ENCODE measurements at places on chromosomes 11 and 22.

GRCh38 chr11:73365352-73366264 lies 10.6 kb upstream of the RELT start:
- no peak for DNase-seq

DNA sequence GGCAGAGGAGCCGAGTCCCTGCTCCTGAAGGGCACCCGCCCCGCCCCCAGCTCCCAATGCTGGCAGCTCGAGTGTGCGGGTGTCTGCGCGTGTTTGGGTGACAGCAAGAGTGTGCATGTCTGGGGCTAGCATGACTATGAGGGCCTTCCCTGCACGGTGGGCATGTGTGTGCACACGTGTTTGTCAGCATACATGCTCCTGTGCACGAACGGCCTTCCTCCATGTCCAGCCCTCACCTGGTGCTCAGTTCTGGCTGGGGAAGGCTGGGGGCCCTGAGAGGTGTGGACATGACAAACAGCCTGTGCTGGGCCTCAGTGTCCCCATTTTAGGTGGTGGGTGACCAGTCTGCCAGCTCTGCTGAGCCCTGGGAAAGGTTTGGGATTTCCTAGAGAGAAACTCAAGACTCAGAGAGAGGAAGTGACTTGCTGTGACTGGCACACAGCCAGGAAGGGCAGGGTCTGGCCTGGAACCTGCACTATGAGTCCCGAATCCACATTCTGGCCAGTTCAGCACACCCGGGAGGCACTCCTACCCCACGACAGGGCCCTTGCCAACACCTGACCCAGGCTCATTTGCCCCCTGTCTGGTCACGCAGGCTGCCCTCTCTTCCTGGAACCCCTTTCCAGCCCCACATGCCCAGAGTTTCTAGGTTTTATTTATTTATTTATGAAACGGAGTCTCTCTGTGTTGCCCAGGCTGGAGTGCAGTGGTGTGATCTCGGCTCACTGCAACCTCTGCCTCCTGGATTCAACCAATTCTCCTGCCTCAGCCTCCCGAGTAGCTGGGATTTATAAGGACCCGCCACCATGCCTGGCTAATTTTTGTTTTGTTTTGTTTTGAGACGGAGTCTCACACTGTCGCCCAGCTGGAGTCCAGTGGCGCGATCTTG lies 3.3 kb upstream of the SHISA8 start:
- no peak for DNase-seq

DNA sequence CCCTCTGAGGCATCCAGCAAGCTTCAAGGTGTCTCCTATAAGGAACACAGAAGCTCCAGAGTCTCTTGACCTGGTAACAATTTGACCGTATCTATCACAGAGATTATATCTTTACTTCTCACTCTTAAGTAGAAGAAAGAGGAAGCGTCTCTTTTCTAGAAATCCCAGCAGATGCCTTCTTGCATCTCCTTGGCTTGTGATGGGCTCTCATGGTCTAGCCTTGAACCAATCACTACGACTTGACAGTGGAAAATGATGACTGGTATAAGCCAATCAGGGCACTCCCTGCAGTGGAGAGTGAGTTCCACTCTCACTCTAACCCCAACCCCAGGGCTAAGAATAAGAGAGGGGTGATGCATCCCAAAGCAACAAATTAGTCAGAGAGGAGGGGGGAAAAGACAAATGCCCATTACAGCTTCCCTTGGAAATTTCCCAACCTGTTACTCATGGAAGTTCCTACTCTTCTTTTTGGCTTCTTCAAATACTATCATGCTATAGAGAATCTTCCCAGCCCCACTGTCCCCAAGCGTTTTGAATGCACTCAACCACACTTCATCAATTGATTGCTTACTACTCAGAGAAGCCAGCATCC lies 293.5 kb downstream of the MN1 start:
- DNase-seq = no peak

DNA sequence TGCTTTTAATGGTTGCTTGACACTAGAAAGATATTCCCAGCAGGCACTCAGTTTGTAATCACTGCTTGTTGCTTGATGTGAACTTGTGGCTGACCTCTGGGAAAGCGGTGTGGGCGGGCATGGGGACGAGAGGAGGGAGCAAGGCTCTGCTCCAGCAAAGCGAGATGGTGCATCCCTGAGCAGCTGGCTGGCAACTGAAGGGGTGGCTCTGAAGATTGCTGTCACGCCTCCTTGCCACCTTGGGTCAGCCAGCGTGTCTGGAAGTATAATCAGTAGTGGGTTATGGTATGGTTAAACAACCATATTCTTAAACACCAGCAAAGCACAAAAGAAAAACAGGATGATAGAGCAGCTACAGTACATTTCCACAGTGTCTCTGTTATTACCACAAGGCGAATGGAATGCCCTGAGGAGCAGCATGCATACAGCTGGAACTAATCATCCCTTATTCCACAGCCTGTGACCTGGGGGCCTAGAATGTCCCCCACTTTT lies 124.5 kb downstream of the TRIM44 start:
- peak; percentile 28 for DNase-seq

GRCh38 chr22:45310977-45311531 lies 1.3 kb downstream of the FAM118A start:
- DNase-seq = no peak

DNA sequence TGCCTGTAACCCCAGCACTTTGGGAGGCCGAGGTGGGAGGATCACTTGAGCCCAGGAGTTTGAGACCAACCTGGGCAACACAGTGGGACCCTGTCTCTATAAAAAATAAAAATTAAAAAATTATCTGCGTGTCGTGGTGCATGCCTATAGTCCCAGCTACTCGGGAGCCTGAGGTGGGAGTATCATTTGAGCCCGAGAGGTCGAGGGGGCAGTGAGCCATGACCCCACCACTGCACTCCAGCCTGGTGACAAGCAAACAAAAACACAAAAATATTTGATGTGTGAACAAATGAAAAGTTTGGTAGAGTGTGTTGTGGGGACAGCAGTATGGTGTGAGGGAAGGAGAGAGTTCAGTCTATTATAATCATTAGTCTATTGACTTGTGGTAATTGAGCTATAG lies 90.8 kb upstream of the PARVA start:
- no peak for DNase-seq

DNA sequence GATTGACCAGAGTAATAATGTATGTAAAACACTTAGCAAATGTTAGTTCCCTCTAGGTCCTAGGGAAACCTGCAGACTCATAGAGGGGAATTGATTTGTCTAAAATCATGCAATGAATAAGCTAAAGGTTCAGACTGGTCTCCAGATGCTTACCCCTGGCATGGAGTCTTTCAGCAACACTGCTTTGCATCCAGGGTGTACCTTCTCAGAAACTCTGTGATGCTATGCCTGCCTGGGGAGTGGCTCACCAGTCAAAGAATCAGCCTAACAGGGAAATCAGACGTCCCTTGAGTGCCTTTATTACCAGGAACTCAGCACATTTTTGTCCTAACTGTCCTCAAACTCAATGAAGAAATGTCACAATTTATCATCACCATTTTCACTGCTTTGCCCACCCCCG lies 5.9 kb upstream of the UVRAG start:
- no peak for DNase-seq

- no peak for DNase-seq
These were observed 15.5 kb downstream of the CLTCL1 start for GRCh38 chr22:19275919-19276600.

- no peak for DNase-seq
These were observed 166.5 kb upstream of the CADM1 start for GRCh38 chr11:115670538-115671205.

DNA sequence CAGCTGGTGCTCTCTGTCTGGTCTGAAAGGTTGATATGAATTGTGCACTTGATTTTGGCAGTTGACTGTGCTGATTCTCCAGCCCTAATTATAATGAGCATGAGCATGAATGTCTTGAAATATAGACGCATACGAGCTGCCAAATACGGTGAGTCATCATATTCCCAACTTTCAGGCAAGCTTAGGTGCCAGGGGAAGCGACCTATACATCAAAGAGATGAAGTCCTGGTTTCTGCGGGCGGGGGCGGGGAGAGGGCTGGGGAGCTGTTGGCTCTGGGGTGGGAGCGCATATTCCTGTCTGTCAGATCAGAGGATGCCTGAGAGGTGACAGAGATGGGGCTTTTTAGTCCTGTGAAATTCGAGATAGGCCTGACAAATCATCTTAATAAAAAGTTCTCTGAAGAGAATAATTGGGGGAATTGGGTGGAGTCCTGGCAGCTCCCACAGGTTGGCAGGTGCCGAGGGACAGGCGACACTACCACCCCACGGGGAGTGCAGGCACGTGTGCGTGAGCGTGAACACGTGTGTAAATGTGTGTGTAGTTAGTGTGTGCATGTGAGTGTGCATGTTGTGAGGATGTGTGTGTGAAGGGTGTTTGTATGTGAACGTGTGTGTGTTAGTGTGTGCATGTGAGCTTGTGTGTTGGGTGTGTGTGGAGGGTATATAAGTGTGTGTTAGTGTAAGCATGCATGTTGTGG lies 865.3 kb downstream of the TBC1D22A start:
- DNase-seq = no peak

GRCh38 chr11:2138068-2138430 lies 1.1 kb downstream of the IGF2 start:
- DNase-seq = no peak

DNA sequence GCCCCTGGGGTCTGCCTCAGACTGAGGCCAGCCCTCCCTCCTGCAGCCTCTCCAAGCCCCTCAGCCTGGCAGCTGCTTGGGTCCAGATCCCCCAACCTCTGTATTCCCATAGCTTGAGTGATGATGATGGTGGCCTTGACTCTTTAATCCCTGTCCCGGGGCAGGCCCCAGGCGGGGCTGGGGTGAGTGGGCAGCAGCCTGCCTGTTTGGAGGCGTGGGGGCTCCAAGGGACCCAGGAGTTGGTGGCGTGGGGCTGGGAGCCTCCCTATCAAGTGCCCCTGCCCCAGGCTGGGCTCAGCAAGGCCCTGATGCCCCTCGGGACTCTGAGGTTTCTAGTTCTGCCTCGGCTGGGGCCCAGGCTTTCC lies 22.5 kb downstream of the PPIL2 start:
- DNase-seq = no peak

DNA sequence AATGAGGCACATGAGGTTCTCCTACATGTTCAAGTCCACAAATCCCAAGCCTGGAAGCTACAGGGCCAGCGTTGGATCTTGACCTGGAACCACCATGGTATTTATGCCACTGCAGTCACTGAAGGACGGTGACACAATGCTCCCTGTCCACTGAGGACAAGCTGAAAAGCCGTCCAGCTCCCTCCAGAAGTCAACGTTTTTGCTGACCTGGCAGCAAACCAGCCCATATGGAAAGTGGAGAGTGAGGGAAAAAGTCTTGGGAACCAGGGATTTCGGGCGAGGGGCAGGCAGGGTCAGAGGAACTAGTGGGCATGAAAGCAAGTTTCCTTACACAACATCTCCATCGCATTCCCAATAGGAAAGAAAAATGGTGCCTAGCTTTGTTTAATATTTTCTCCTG lies 33.3 kb downstream of the OPCML start:
- DNase-seq = no peak

- DNase-seq = no peak
These were observed 217.1 kb downstream of the BLID start for GRCh38 chr11:121898903-121899302.

DNA sequence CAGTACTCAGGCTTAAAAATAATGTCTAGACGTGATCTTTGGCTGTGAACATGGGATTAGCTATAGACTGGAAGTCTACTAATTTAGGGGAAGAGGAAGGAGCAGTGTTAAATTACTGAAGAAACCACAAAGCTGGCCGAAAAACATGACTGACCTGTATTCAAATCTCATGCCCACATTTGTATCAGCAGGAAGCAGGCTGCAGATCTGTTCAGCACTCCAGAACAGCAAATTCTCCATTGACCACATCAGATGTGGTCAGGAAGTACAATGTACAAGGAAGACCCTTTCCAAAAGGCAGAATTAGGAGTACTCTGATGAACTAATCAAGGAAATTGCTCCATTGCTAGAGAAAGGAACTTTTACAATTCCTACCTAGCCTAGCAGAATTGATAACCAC lies 31.7 kb downstream of the DCDC1 start:
- no peak for DNase-seq

- DNase-seq = peak; percentile 57
These were observed 59.6 kb downstream of the LRRC32 start for GRCh38 chr11:76610871-76611475.

- no peak for DNase-seq
These were observed 4.5 kb upstream of the TP53I11 start for GRCh38 chr11:44955015-44955738.

- no peak for DNase-seq
These were observed 162.8 kb downstream of the BRD1 start for GRCh38 chr22:49664891-49665290.

- no peak for DNase-seq
These were observed 14.5 kb upstream of the MB start for GRCh38 chr22:35631597-35631996.

- DNase-seq = no peak
These were observed 7.4 kb downstream of the CD82 start for GRCh38 chr11:44572884-44573283.

- DNase-seq = no peak
These were observed 38.2 kb downstream of the TXN2 start for GRCh38 chr22:36443198-36443770.

DNA sequence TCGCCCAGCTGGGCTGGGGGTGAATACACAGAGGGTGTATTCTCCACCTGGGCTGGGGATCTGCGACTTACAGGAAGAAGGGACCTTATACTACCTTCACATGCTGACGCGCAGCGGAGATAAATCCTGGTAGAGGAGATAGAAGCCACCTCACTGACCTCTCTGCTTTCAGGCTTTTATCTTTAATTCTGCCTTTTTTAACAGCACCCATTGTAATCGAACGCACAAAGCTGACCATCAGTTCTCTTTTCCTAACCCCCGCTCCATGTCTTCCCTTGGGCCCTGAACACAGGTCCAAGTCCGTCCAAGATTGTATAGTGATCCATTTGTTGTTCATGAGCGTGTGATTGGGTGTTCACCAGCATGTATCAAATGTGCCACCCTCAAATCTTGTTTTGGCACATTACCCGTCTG lies 664 bp upstream of the LAMTOR1 start:
- DNase-seq = no peak

DNA sequence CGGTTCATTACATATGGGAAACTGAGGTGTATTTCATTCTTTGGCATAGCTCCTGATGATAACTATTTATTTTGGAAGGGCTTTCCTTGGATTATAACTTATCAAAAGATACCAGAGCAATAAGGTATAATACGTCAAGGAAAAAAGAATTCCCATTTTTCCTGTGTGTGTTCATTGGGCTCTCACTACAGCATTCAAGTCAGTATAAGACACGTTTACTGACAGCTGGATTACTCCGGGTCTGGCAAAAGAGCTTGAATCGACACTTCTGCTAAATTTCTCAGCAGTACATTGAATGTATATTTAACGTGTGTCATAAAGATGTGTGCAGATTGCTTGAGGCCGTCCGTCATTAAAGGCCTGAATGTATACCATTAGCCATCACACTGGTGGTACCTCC lies 163.4 kb downstream of the NCAM1 start:
- no peak for DNase-seq

DNA sequence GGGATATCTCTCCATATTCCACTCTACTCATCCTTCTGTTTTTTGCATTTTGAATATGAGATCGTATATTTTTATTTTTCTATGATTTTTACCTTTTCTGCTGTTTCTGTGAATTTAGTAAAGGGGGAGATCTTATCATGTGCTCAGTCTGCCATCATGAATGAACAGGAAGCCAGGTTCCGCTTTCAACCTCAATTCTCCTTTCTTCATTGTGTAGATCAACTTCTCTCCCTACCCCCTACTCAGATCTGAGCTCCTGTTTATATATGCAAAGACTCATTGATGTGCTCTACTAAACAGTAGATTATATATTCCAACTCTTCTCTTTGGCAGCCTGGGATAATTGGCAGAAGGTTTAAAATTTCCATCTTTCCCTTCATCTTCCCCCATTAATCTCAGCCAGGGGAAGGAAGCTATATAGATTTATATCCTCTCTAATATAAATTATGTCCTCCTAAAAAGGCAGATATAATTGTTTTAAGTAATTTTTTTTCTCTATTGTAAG lies 336.7 kb upstream of the PLET1 start:
- DNase-seq = no peak

Measured in NCI-H187 (cell line).